ENCODE measurements at places on chromosomes 13 and 19.
A peak's percentile ranks its signal among the peaks of the same experiment; 100 is the strongest.

- peak; percentile 85 for DNase-seq
Measured at GRCh38 chr19:7926021-7926726, at the start of gene CTXN1. Gene CTXN1 (minus strand): TSS chr19:7926135. CDS start chr19:7925538, 597 bp downstream.

DNA sequence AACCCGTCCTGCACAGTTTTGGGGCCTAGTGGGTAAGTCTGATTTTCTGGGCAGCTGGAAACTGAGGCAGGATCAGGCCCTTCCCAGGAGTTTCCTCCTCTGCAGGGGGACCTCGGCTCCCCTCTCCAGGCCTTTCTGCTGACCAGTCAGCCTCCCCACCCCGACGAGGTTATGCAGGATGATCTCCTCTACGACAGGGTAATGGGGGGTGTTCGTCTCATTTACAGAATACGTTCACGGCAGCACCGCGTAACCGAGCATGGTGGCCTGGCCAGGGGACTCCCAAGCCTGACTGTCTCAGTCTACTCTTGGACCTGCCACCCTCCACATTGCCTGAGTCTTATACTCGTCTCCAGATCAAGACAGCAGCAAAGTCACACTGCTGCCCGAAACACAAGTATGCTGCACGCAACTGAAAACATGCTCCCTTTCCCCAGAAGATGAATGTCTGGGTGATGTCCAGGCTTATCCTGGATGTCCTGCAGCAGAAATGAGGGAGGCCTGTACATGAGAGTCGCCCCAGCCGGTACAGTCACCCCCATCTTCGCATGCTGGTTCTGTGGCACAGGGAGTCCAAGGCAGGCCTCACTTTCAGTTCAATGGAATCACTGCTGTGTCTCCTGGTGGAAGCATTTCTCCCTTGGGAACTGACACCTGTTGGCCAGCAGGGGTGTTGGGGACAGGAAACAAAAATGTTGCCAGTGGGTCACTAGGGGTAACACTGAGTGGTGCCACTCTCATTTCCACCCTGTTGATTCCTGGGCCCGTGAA, 120.8 kb downstream of the SOX1 start:
- no peak for DNase-seq

- no peak for DNase-seq
Measured at GRCh38 chr19:2724148-2724557, 3.0 kb upstream of the DIRAS1 start.

DNA sequence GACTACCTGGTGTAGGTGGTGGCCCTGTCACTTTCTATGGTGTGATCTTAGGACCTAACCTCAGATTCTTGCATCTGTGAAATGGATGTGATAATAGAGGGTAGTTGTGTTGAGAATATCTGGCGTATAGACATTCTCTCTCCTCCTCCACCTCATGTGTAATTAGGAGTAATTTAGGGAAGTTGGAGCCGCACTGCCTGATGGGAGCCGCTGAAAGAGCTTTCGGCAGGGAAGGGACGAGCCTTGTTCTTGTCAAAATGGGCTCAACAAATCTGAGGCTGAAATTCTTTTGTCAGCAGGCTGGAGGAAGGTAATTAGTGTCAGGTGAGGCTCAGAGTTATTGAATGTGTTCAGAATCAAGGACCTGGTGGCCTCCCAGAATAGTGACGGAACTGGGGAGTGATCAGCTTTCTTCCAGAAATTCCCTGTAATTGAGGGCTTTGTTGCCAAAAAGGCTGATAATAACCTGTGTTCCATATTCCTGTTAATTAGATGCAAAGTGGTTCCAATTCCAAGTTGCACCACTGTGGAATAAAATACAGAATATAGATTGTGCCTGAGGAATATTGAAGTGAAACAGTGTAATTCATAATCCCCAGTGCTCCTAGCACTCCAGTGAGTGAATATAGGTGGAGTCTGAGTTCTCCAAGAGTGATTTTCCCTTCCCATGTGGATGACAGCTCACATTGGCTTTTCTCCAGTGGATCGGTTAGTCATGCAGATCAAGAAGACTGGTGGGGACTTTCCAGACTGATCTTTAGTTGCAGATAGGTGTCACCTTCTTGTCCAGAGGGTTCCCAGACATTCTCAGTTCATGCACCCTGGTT, 47.5 kb downstream of the SPATA13 start:
- no peak for DNase-seq

GRCh38 chr19:50422397-50423278, 3.9 kb downstream of the SPIB start:
- DNase-seq, result no peak

DNA sequence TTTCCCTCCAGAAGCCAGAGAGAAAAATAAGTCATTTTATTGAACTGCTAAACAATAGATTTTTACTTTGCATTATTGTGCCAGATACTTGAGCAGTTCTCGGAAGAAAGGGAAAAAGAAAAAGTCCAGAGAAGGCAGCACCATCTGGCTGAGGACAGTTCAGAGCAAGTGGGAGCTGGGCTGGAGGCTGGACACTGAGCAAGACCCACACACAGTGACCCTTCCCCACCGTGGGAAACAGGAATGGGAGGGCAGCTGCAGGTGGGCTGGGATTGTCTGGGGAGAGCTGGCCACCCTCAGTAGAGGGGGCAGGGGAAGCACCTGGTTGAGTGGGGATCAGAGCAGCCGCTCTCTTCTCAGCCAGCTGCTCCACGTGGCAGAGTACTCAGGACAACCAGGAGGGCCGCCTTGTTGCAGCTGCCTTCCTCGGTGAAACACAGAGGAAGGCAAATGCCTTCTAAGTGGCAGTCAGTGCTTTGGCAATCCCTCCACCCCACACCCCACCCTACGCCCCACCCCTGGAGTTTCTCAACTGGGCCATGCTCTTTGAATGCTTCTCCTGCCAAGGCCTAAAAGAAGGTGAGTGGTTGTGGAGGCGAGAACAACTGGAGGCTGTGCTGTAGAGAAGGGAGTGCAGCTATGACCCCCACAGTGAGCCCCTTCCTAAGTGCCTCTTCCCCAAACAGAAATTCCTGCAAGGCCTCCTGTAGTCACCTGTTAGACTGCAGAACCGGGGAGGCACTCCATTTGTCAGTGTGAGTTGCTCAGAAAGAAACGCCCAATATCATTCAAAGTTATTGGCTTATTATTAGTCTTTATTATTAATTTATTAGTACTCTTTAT, 179.3 kb downstream of the ZIC5 start:
- DNase-seq, result no peak

DNA sequence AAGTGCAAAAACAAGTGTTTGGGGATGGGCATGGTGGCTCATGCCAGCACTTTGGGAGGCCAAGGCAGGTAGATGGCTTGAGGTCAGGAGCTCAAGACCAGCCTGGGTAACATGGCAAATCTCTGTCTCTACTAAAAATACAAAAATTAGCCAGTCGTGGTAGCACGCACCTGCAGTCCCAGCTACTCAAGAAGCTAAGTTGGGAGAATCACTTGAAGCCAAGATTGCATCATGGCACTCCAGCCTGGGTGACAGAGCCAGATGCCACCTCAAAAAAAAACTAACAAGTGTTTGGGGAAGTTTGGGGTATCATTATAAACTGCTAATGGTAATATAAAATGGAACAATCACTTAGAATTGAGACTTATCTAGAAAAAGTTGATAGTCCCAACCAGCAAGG, 24.6 kb downstream of the XPO4 start:
- DNase-seq, result no peak

- DNase-seq, result no peak
Measured at GRCh38 chr19:34229721-34230120, 24.6 kb upstream of the GARRE1 start.

DNA sequence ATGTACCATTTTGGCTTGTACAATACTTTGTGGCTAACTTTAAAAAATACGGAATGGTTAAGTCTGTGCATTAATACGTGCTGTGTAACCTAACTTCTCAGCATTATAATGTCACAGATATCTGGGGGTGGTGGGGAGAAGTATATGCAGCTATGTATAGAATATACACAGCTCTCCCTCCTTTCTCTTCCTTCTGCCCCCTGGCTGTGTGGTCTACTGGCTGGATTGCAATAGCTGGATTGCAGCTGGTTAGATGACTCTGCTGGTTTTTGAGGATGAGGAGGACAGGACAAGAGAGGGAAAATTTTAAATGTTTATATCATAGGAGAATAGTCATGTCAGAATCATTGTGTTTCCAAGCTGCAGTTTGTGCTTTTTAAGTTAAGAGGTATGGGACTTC, 9.7 kb downstream of the RNASEH2B start:
- no peak for DNase-seq

DNA sequence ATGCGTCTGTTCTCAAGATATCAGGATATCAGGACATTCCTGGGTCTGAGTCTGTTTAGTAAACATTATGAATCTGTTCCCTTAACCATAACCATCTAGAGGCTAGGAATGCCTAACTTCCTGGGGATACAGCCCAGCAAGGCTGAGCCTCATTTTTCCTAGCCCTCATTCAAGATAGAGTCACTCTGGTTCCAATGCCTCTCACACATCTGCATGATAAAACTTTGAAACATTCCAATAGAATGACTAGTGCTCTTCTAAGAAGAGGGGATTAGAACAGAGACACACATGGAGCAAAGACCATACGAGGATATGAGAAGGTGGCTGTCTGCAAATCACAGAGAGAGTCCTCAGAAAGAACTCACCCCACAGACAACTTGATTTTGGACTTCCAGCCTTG, 20.6 kb upstream of the CABP5 start:
- no peak for DNase-seq

- peak; percentile 6 for DNase-seq
Measured at GRCh38 chr13:94192431-94192975, 287.0 kb downstream of the DCT start.

DNA sequence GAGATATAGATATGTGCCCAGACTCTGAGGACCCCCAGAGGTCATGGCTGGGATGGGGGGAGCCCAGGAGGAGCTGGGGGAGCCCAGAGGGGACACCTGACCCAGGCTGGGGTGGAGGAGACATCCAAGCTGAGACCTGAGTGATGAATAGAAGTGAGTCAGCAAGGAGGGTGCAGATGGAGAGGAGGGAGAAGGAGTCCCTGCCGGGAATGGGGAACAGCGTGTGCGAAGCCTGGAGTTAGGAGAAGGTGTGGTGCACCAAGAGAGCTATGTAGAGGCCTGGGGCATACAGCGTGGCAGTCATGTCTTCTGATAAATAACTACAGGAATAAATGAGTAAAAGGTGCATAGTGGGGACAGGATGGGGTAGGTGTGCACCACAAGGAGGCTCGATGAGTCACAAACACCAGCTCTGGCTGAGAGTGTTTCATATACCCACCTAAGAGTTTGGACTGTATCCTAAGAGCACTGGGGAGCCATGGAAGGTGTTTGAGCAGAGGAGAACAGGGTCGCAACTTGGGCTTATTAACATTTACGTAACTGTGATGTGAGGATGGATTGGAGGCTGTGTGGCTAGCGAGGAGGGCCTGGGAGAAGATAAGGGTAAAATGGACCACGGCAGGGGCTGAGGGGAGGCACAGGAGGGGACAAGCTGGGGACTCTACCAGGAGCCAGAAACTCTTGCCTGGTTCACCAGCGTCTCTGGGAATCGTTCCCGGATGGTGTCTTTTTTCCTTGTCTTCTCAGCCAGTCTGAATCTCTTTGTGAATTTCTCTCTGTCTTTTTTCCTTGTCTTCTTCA, 1.4 kb downstream of the CEACAM18 start:
- DNase-seq, result no peak

DNA sequence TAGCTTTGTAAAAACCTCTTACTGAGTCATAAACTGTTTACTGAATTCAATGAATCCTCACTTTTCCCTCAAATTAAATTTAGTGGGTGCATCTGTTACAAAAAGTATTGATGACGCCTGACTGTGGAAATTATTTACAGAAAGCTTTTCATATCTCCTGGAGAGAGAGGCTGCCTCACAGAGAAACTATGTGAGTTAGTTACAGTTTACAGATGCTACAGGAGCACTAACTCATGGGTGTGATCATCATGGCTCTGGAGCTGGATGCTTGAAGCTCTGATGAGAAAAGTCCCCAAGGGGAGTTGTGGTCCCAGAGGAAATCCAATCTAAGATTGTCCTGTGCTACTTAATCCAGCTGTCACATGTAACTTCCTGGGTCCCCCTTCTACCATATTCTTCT, 590.8 kb downstream of the LMO7 start:
- no peak for DNase-seq

DNA sequence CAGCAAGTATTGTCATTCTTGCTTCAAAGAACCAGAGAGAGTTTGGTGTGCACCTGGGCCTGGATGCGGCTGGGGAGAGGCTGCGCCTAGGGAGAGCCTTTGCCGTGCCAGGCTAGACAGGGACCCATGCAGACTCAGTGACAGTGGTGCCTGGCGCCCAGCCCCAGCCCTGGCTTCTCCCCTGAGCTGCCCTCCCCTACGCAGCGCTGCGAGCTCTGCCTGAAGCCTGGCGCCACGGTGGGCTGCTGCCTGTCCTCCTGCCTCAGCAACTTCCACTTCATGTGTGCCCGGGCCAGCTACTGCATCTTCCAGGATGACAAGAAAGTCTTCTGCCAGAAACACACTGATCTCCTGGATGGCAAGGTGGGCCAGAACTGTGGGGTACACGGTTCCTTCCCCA, 12.0 kb downstream of the KMT2B start:
- no peak for DNase-seq

- DNase-seq, result peak; percentile 78
Measured at GRCh38 chr19:38852231-38853044, 2.7 kb upstream of the HNRNPL start.

DNA sequence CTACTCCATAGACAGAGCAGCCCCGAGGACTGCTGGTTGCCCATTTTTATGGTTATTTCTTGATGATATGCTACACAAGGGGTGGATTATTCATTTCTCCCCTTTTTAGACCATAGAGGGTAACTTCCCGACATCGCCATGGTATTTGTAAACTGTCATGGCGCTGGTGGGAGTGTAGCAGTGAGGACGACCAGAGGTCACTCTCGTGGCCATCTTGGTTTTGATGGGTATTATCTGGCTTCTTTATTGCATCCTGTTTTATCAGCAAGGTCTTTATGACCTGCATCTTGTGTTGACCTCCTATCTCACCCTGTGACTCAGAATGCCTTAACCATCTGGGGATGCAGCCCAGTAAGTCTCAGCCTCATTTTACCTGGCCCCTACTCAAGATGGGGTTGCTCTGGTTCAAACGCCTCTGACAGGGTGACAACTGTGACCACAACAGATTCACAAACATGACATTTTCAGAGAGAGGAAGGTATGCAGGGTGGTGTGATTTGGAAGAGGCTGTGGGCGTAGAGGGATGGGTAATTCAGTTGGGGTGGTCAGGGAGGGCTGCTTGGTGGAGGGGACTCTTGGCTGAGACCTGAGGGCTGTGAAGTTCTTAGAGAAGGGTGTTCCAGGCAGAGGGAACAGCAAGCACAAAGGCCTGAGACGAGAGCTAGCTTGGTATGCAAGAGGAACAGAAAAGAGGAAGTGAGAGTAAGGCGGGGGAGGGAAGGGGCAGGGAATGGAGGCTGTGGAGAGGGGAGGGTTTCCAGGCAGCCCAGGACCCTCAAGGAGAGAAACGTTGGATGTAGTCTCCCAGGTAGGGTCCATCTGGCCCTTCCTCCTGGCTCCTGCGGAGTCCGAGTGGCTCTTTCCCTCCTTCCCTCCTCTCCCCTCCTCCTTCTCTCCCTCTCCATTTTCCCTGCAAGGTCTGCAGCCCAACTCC, 23.5 kb downstream of the FAM187B start:
- peak; percentile 39 for DNase-seq

- DNase-seq, result no peak
Measured at GRCh38 chr13:113763254-113763653, 4.2 kb downstream of the TMEM255B start.

Data from CD4-positive, alpha-beta T cell treated with Interleukin-17A for 4 hours (primary cell).